ENCODE measurements at places on chromosomes 11 and 22. TPM values are rescaled to one million over a fixed set of nuclear protein-coding genes. Genes with fewer than 3 reads are reported as not detected.

DNA sequence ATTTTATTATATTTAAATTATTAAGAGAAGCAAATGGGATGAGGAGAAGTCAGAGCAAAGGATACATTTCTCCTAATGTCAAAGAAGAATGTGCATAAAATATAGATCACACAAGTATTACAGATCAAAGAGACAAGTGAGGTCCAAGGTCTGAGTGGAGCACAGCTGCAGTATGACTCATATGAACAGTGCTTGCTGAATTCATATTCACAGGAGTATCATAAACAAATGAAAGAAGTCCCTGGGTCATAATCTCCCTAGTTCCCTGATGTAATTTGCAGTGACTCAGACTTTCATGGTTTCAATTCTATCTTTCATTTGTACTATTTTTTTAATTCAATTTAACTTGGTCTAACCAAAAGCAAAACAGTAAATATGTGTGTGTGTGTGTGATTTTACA lies 499.0 kb upstream of the CCDC179 start:
- peak; percentile 3 for DNase-seq

GRCh38 chr11:33723238-33723881 lies 12.9 kb downstream of the CD59 start:
- peak; percentile 72 for DNase-seq

GRCh38 chr11:5955586-5955985 lies 12.7 kb downstream of the OR56A5 start:
- no peak for DNase-seq

GRCh38 chr11:65615950-65616574 lies 486 bp downstream of the PCNX3 start:
- no peak for DNase-seq

- DNase-seq, result no peak
Measured at GRCh38 chr22:40202225-40202944, 24.7 kb downstream of the TNRC6B start.

GRCh38 chr11:77127235-77127911 lies 673 bp upstream of the MYO7A start:
- DNase-seq, result peak; percentile 59

DNA sequence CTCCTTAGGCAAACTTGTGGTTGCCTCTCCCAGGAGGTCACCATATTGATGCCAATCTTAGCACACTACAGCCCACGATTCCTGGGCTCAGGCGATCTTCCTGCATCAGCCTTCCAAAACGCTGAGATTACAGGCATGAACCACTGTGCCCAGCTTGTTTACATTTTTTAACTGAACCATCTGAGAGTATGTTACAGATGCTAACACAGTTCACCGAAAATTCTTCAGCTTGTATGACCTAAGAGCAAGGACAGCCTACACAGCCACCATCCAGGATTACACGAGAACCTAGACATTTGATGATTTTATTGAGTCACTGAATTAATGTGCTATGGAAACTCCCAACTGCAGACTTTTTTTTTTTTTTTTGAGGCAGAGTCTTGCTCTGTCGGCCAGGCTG lies 5.8 kb upstream of the LGALS1 start:
- DNase-seq, result no peak

DNA sequence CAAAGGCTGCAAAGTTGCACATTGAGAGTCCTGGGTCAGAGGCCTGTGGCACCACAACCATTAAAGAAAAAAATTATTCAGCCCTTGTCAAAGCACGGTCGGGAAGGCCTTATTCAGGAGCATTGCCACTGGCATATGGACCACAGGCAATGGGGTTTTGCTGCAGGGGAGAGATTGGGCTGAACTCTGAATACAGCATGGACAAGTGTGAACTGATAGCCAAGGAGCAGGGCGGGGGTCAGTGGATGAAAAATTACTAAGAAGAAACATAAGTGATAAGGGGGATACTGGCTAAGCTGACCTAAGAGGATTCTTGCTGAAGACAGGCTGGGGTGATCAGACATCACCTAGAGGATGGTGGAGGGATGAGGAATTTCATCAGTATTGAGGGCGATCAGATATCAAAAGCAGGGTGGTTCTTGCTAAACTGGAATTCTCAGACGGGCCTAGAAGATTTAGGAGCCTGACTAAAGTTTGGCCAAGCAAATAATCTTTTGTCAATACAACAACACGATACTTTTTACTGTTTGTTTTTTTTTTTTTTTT lies 3.3 kb upstream of the DGCR8 start:
- DNase-seq, result no peak

DNA sequence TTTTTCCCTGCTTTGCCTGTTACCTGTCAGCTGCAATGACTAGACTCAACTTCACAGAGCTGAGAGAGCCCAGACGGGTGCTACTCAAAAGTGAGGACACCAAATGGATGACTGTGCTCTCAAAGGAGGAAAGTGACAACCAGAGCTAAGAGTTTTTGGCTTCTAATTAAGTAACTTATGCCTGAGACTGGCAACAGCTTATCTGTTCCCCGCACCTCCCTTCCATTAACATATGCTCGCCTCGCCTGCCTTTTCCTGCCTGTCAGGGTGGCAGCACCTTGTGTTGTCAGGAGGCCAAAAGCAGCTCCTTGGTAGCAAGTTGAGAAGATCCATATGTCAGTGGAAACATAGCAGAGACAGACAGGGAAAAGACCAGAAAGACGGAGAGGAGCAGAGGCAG lies 573.9 kb upstream of the KIRREL3 start:
- no peak for DNase-seq

DNA sequence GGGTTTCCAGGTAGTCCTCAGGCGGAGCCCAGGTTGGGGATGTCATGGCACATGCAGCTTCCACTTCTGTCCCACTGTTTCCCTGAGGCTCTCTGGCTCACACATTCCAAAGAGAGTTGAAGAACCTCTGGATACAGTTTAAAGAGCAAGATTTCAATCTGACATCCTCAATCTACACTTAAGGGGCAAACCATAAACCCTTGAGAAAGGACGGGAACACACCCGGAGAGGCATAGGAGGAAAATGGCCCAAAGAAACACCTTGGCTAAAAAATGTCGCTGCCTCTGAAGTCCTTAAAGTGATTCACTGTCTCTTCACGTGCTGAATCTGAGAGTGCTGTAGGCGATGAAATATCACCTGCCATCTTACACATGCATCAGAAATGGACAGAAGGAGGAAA lies 70.9 kb upstream of the ARFGAP3 start:
- no peak for DNase-seq

- DNase-seq, result no peak
Measured at GRCh38 chr11:123047266-123047946, 14.5 kb downstream of the HSPA8 start.

- DNase-seq, result no peak
Measured at GRCh38 chr22:32307617-32308016, 50.0 kb upstream of the RFPL3 start.

DNA sequence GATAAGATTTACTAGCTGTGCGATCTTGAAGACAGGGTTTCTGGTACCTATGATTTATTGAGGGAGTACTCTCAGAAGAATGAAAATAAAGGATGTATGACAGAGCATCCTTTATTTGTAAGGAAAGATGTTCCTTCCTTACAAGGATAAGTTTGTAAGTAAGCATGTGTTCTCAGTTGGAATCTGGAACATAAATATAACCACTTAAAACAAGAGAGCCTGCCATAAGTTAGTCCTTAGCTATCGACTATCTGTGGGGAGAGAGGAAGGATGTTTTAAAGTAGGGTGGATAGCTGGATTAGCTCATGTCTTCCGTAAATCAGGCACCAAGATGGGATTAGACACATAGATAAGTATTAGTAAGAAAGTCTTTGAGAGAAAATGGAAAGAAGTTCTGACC lies 192.6 kb upstream of the CARD18 start:
- no peak for DNase-seq

- DNase-seq, result no peak
Measured at GRCh38 chr11:44808053-44808753, 81.4 kb downstream of the TSPAN18 start.

GRCh38 chr11:64074239-64074638 lies 38.5 kb downstream of the FLRT1 start:
- no peak for DNase-seq

- DNase-seq, result peak; percentile 76
Measured at GRCh38 chr11:116948391-116948790, 111.0 kb upstream of the APOA1 start.

DNA sequence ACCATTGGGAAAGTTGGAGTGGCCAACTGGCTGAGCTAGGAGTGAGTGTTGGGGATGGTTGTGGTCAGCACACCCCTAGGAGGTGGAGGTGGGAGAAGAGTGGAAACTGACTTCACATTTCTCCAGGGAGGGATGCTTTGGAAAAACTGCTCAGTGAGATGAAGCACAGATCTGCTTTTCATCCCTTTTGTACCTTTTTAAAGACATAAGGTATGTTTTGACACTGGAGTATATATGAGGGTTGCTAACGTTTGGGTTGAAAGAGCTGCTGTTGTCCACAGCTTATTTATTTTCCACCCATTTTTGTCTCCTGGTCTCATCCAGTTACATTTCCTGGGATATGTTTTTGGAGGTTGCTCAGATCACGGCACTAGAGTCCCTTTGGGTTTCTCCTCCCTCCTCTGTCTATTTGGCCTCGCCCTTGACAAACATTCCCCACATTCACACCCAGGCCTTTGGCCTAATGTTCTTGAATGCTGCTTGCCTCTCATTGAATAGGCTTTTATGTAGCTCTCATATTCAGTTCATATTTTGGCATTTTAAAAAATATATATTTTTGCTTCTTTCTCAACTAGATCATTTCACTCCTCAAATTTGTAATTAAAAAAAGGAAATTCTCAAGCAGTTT lies 8.3 kb downstream of the SREBF2 start:
- peak; percentile 84 for DNase-seq

GRCh38 chr11:6127881-6128280 lies 20.4 kb downstream of the OR56B4 start:
- DNase-seq, result peak; percentile 35

- DNase-seq, result peak; percentile 51
Measured at GRCh38 chr11:119316729-119317591, at the start of gene MCAM. TSS of gene MCAM (minus strand) at chr11:119317130. CDS start at chr11:119317101, 29 bp downstream.

GRCh38 chr22:36734171-36735058 lies 30.9 kb upstream of the CACNG2 start:
- DNase-seq, result no peak

GRCh38 chr22:44460287-44460686 lies 37.7 kb downstream of the RTL6 start:
- no peak for DNase-seq

DNA sequence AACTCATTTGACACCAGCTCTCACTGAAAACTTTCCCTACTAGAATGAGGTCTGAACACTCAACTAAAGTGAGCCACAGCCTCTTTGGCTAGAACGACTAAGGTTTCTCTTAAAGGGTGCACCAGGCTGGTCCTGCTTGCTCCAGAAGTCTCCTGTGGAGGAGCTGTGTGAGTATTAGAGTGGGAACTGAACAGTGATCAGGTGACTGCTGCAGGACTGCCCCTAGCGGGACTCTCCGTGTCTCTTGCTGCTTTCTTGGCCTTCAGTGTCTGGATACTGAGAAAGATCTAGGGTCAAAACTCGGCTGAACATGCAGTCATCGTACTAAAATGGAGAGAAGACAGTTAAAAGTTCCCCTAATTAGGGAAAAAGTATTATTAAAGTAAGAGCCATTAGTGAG lies 34.6 kb downstream of the FAM118A start:
- DNase-seq, result no peak

- DNase-seq, result no peak
Measured at GRCh38 chr11:109426442-109427240, 4.7 kb downstream of the C11orf87 start.

DNA sequence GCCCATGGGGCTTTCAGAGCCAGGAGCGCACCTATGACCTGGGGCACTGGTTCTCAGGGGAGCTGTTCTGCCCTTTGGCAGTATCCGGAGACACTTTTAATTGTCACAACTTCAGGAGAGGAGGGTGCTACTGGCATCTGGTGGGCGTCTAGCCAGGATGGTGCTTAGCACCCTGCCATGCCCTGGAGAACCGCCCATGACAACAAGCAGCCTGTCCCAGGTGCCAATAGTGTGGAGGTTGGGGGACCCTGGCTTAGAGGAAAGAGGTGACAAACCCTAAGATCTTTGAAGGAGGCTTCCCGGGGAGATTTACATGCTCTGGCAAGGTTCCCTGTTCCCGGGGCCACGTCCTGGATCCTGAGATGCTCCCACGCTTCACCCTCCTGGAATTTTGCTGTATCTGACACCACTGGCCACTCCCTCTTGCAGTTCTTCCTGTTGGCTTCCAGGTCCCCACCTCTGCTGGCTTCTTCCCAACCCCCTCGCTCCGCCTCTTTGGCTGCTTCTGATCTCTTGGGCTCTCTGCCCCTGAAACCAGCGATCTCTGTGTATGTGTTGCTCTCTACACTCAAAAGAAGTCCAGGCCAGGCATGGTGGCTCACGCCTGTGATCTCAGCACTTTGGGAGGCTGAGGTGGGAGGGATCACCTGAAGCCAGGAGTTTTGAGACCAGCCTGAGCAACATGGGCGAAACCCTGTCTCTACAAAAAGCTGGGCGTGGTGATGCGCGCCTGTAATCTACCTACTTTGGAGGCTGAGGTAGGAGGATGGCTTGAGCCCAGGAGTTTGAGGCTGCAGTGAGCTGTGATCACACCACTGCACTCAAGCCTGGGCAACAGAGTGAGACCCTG lies 31.1 kb downstream of the FADS3 start:
- DNase-seq, result peak; percentile 46

DNA sequence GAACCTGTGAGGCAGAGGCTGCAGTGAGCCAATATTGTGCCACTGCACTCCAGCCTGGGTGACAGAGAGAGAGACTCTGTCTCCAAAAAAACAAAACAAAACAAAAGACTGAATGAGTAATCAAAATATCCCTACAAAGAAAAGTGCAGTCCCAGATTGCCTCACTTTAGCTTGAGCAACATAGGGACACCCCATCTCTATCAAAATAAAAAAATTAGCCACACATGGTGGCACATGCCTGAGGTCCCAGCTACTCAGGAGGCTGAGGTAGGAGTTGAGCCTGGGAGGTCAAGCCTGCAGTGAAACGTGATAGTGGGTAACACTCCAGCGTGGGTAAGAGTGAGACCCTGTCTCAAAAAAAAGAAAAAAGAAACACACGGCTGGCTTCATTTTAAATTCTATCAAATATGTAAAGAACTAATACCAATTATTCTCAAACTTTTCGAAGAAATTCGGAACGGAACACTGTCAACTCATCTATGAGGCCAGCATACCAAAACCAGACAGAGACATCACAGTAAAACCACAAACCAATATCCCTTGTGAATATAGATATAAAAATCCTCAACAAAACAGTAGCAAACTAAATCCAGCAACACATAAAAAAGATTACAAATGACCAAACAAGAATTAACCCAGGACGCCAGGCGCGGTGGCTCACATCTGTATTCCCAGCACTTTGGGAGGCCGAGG lies 12.9 kb downstream of the CHEK2 start:
- no peak for DNase-seq

AQP11 gene
- total RNA-seq, result 1.4 TPM

TST gene
- 123 TPM for total RNA-seq

DDX25 gene
- not detected for total RNA-seq

ADORA2A gene
- total RNA-seq, result 1.8 TPM

CBL gene
- 32.9 TPM for total RNA-seq

FOLH1 gene
- not detected for total RNA-seq

BAIAP2L2 gene
- total RNA-seq, result 7.1 TPM

OVOL1 gene
- total RNA-seq, result 10.2 TPM

ZBTB44 gene
- 33.4 TPM for total RNA-seq

CDHR5 gene
- total RNA-seq, result not detected

BTG4 gene
- total RNA-seq, result not detected

SLCO2B1 gene
- 1.3 TPM for total RNA-seq

CD82 gene
- total RNA-seq, result 46.0 TPM

MYEOV gene
- 232 TPM for total RNA-seq

Measured in PC-9 (cell line).